GM20000 (cell line): ENCODE measurements at places on chromosomes 13 and 19.

GRCh38 chr19:49499030-49499670 is 2.9 kb downstream of the RPS11 start:
- no peak for DNase-seq

- DNase-seq: peak; percentile 59
Measured at GRCh38 chr19:50357178-50358100, 8.0 kb downstream of the NAPSA start.

DNA sequence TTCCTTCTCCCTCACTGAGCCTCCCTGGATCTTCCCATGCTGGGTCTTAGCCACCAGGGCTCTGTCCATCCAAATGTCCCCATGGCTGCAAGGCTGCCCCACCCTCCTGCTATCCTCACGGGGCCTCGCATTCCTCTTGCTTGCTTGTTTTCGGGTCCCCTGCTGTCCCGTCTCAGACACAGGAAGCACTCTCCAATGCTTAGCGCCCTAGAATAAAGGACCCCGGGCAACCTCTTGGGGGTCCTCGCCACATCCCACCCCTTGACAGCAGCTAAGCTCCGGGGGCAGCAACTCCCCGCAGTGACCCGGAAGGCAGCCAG is 23.7 kb downstream of the SH3GL1 start:
- DNase-seq: no peak

DNA sequence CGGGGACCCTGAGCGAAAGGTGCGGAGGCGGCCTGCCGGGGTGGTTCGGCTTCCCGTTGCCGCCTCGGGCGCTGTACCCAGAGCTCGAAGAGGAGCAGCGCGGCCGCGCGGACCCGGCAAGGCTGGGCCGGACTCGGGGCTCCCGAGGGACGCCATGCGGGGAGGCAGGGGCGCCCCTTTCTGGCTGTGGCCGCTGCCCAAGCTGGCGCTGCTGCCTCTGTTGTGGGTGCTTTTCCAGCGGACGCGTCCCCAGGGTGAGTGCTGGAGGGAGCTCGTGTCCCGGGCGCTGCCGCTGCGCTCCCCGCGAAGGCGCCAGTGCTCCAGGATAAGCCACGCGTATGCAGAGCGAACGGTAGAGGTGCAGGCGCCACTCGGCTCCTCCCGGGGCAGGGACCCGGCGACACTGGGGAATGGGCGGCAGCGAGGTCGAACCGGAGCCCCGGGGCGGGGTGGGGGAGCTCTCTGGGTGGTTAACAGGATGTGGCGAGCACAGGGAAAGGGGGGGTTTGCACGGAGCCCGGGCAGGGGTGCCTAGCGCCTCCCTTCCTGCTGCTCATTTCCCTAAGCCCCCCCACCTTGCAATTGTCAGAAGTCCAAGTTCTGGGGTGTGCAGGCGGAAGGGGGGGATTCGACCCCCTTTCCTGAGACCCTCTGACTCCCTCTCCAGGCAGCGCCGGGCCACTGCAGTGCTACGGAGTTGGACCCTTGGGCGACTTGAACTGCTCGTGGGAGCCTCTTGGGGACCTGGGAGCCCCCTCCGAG is at the start of gene IL27RA:
Gene IL27RA (plus strand): TSS at position 44 of the 762 bp plus-strand sequence. CDS start 111 bp downstream, at position 155.
- peak; percentile 84 for DNase-seq

- DNase-seq: peak; percentile 93
Measured at GRCh38 chr19:14440049-14440448, 6.9 kb downstream of the PKN1 start.

DNA sequence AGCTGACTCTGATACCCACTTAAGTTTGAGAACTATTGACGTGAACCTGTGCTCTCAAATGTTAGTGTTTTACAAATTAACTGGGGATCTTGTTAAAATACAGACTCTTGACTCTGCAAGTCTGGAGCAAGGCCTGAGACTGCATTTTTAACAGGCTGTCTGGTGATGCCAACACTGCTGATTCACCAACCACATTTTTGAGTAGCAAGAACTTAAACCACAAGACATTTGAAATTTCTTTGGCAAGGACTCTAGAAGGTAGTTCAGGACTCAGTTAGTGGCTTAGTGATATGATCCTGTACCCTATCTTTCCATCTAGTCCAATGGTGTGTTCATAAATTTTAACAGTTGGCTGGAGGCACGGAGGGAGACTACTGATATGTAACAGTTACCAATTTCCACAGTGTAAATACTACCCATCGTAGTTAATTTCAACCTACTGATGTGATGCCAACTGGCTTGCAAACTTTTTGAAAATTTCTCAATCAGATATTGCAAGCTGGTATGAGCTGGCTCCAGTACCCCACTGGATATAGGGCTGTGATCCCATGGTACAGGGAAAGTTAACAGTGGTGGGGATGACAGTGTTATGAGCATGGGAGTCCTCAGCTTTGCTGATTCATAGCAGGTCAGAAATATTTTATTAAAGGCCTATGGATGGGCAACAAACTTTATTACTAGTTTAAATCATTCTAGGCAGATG is 255.1 kb downstream of the TBC1D4 start:
- no peak for DNase-seq

DNA sequence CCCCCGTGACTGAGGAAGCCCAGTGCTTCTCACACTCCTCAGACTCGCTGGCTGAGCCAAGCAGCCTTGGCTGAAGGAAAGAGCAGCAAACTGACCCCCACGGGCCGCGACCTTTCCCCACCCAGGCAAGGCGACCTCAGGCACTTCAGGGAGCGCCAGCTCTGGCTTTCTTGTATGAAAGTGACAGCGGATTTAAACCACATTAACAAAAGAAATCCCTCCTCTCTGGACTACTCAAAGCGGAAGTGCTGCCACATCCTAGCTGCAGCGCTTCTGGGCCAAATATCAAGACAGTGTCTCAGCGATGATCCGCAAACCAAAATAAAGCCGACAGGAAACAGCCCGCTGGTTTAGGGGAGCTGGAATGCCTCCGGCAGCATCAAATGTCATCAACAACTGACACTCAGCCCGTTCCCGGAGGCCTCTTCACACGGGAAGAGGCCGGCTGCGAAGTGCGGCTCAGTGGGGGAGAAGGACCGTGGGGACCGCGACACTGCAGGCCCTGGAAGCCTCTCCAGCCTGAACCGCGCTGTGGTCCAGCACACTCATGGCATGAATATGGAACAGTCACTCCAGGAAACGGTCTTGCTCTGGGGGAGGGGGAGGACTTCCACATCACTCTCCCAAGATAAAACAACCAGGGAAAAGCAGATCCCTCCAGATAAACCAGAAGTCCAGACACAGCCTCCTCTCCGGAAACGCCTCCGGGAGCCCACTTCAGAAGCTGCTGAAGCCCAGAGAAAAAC is 1.4 kb downstream of the RASA3 start:
- peak; percentile 71 for DNase-seq

GRCh38 chr13:88800505-88800904 is 1129.3 kb downstream of the SLITRK5 start:
- no peak for DNase-seq
